HS-5 (cell line): ENCODE measurements at places on chromosomes 2 and 18.

DNA sequence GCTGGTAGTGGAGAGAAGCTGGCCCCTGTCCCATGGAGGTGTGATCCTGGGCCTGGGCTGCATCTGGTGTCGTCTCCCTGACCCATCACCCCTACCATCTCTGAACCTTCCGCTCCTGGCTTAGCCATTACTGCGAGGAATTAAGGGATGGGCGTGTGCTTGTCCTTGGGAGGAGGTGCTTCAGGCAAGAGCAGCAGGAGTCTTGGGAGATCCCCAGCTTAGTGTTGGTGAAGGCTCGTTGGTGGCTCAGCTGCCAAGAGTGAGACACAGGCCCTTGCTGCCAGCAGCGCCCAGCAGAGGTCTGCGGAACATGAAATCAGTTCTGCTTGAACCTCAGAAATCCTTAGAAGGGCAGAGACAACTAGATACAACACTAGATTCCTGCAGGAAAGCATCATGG lies 59.9 kb upstream of the TGFA start:
- no peak for DNase-seq

GRCh38 chr2:3100386-3100785 lies 277.2 kb downstream of the EIPR1 start:
- DNase-seq: no peak

- no peak for DNase-seq
These were observed 475 bp downstream of the B3GNT2 start for GRCh38 chr2:62196278-62196901.

DNA sequence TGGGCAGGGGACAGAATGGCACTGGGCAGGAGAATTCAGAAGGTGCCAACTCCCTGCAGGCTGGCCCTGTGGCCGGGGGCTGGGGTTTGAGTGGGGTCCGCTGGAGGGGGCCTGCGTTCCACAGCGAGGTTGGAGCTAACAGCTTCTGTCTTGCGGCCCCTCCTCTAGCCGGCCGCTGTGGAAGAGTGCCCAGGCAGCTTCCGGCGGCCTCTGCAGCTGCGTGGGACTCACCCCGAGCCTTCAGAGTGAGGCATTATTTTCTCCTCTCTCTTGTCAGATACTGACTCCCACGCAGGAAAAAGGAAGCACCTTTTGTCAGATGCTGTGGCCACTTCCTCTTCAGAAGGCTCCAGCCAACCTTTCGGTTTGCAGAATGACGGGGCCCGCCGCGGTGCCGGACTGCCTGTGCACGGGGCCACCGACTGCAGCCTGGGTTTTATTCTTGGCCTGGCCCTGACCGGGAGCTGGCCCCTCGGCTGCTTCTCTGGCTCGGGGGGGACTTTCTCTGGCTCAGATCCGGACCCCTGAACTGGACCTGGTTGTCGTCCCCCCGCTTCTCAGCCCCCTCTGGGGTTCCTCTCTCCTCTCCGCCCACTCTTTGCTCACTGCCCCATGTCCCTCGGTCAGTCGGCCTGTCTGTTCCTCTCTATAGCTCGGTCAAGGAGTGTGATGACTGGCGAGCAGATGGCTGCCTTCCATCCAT lies 40.1 kb downstream of the ARHGAP25 start:
- DNase-seq: no peak

DNA sequence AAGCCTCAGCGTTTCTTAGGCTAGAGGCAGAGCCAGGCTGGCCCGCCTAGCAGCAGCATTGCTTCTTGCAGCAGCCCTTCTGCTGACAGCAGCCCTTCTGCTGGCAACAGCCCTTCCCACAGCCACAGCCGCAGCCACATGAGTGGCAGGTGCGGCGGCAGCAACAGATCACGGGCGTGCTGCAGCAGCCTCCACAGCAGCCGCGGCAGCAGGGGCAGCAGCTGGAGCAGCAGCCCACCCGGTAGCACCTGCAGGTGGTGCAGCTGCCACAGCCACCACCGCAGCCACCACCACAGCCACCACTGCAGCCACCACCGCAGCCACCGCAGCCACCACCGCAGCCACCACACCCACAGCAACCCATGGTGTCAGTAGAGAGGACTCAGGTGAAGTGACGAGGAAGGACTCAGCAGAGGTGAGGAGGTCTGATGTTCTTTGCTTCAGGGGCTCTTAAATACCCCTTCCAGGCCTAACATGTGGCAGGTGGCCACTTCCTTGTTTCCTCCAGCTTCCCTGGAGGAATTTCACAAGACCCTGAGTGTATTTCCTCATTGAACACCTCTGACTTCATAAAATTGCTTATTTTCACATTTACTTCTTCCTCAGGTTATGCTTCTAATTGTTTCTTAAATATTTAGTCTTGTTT lies at the start of gene SCYGR6:
Gene SCYGR6 (minus strand): TSS at position 364 of the 646 bp plus-strand sequence. CDS start 0 bp downstream, at position 364.
- DNase-seq: no peak

- DNase-seq: no peak
These were observed 143.1 kb downstream of the FHOD3 start for GRCh38 chr18:36440614-36441013.

- no peak for DNase-seq
These were observed 212.3 kb downstream of the SNTG2 start for GRCh38 chr2:1162768-1163584.

GRCh38 chr2:158734442-158734841 lies 60.7 kb upstream of the DAPL1 start:
- no peak for DNase-seq

DNA sequence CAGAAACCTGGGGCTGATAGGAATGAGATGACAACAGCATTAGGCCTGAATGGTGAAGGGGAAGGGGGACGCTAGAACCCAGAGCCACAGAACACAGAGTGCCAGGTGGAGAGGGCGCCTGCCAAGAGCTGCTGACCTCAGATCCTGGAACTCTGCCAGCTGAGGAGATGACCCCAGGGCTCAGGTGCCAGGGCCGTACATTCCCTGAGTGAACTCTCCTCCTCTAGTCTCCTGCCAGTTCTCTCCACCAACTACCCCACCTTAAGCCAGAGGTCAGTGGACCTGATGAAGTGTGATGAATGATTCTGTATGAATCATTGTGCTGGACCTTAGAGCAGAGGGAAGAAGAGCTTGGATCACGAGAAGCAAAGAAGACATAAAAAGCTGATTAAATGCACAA lies 1582.2 kb upstream of the ACVR2A start:
- DNase-seq: no peak

DNA sequence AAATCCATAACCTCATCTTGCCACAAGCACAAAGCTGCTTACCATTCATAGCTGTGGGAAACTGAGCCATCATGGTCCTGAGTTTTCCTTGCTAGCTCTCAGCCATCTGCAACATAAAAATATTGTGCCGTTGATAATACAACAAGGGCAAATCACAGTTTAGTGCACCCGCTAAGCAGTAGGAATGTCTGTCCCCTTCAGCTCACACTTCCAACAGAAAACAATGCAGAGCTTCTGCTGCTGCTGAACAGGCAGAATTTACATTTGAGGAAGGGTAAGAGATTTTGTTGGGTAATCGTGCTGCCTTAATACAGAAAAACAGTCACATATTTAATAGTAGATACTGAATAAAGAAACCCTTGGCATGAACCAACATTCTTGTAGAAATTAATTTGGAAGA lies 32.3 kb downstream of the ITSN2 start:
- no peak for DNase-seq

- DNase-seq: no peak
These were observed 138.4 kb downstream of the FAM161A start for GRCh38 chr2:61715506-61715905.

DNA sequence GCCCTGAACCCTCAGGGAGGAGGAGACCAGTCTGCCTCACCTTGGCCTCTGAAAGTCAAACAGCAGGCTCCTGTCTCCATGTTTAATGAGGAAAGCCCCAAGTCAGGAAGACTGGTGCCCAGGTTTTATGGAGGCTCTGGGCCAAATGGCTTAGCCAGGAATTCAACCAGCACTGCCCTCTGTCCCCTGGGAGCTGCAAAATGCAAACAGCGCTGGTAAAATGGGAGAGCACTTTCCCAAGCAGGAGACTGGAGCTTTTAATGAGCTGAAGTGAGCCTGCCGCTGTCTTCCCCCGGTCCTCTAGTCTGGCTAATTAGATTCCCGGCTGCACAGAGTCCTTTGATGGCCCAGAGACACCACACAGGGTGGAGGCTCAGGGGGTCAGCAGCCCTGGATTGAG lies 276.0 kb upstream of the TRIB2 start:
- DNase-seq: no peak

DNA sequence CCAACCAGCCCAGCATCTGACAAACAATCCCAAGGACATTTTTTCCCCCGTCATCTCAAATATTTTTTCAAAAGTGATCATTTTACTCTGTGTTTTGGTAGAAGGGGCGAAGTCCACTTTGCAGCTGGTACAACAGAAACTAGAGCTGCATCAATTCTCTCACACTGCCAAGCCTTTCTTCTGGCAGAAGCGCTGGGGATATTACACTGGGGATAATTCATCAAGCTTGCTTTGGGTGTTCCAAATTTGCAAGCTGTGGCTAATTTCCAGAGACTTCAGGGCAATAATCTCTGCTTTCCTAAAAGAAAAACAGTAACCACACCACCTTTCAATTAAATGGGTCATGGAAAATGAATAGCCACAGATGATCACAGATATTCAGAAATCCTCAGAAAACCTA lies 238.3 kb downstream of the SLC8A1 start:
- no peak for DNase-seq

DNA sequence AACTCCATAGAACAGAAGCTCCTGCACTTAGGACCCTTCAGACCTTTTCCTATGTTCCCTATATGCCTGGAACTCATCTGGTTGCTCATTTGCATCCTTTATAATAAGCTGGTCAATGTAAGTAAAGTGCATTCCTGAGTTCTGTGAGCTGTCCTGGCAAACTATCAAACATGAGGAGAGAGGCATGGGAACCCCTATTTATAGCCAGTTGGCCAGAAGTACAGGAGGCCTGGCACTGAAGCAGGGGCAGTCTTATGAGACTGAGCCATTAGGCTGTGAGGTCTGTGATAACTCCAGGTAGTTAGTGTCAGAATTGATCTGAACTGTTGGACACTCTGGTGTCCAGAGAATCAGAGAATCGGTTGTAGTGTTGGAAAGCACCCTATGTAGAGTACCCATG lies 88.4 kb downstream of the EHD3 start:
- DNase-seq: no peak

DNA sequence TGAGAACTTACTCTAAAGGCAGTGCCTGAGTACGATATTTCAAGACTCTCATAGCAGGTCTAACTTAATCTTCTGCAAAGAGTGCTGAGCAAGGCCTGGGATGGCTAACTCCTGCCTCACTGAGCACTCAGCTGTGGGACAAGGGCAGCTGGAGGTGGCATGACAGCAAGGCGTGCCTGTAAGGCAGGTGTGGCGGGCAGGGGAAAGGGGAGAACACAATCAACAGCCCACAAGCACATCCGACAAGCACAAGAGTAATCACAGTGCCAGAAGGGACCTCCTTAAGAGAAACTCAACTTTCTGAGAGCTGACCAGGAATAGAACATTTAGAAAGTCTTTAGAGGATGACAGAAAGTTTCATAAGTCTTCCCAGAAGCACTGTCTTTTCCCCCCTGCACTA lies 42.0 kb downstream of the GPR45 start:
- DNase-seq: no peak
